ENCODE measurements at places on chromosomes 5 and 9.

- DNase-seq: no peak
These were observed 275.2 kb upstream of the IRX1 start for GRCh38 chr5:3320317-3320875.

- DNase-seq: no peak
These were observed 376.8 kb downstream of the IRX2 start for GRCh38 chr5:2374703-2375102.

DNA sequence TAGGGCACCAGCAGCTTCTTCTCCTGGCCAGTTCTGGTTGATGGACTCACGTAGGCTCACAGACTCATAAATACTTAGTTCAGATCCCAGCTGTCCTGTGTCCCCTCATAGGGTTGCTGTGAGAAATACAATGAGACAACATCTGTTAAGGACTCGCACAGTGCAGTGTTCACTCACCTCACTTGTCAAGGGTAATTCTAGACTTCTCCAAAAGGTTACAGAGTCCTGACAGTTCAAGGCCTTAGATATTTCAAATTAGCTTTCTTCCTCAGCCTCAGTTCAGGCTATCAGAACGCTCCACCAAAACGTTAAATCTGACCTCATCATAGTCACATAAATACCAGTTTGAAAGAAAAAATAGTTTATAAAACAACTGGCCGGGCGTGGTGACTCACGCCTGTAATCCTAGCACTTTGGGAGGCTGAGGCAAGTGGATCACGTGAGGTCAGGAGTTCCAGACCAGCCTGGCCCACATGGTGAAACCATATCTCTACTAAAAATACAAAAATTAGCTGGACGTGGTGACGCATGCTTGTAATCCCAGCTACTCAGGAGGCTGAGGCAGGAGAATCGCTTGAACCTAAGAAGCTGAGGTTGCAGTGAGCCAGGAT lies 106.3 kb downstream of the UGCG start:
- no peak for DNase-seq

DNA sequence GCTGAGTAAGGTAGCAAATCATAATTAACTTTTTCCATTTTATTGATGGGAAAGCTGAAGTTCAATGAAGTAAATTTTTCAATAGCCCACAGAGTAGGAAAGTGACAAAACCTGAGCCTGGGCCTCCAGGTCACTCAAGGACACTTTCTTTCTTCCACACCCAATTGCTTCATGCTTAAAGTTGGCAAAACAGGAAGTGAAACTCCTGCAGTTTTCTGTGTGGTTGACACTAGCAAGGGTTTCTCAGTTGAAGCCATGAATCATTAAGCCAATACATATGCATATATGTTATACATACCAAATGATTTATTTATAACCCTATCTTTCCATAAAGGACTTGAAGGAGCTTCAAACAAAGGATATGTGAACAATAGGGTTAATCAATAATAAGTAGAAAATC lies 13.9 kb downstream of the TLR4 start:
- no peak for DNase-seq

- no peak for DNase-seq
These were observed 3.5 kb downstream of the LMX1B start for GRCh38 chr9:126617003-126617822.

DNA sequence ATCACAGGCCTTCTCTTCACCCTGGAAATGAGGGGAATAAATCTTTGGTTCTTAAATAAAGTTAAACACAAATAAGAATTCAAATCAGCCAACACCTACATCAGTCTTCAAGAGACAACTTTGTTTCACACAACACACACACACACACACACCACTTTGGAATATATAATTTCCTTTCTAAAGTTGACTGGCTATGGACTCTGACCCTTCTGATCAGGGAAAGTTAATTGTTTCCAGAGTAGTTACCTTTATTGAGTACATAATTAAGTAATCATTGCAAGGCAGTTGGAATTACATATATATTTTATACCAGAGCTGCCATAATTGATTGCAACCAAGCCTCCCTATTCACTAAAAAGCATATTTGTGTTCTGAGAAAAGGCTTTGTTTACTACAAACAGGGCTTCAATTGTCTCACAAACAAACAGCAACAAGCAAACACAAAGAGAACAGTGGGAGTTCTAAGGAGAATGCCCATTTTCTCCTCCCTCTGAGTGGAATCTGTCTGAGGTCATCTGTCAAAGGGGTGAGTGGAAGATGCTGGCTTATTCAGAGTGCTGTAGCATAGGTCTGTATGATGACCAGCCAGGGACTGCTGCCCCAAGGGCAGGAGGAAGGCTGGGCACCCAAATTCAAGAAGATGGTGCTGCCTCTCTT lies 136.6 kb downstream of the SEMA6A start:
- no peak for DNase-seq

DNA sequence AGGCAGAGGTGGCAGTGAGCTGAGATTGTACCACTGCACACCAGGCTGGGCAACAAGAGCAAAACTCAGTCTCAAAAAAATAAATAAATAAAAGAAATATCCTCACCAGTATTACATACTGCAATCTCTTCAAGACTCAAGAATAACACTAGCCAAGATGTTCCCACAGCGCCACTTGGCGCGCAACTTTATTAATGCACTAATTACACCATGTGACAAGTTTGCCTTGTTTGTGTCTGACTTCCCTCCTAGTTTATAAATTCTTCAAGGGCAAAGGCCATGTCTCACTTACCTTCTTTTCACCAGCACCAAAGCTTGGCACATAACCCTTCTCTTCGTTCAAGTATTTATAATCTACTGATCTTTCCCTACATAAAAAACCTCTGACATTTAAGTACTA lies 4.8 kb downstream of the SKP1 start:
- no peak for DNase-seq

- DNase-seq: no peak
These were observed 125.3 kb downstream of the ST8SIA4 start for GRCh38 chr5:100777680-100778300.

- DNase-seq: no peak
These were observed 130.4 kb upstream of the SLIT3 start for GRCh38 chr5:169431386-169431785.

DNA sequence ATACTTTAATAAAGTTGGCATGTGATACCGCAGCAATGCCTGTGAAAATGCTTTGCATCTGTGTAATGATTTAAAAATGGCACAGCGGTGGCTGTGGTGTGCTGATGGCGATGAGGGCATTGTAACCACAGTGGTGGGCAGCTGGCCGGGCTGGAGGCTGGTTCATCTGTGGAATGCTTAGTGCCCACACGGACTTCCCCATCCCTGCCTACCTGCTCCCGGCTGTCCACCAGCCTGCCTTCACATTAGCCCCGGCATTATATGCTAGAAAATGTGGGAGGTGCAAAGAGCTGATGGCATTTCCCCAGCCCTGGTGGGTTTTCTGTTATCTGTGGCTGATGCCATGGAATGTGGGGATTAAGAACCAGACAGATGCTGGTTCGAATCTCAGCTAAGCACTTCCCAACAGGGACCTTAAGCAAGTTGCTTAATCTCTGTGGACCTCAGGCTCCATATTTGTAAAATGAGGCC lies 2.9 kb upstream of the NDST1 start:
- no peak for DNase-seq

DNA sequence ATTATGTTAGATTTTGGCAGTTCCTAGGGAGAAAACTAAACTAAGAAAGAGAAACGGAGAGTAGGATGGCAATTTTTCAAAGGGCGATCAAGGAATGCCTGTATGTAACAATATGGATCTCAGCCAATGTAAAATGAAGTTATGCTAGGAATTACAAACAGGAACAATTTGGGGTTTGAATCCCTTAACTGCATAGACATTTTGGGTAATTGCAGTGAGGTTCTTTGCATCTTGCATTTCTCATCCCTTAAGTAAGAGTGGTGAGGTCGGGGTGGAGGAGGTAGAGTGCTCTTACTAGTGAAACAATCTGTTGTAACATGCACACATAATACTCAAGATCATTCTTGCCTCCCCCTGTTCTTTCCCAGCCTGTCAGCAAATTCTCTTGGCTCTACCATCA lies 137.6 kb downstream of the NPR3 start:
- no peak for DNase-seq

DNA sequence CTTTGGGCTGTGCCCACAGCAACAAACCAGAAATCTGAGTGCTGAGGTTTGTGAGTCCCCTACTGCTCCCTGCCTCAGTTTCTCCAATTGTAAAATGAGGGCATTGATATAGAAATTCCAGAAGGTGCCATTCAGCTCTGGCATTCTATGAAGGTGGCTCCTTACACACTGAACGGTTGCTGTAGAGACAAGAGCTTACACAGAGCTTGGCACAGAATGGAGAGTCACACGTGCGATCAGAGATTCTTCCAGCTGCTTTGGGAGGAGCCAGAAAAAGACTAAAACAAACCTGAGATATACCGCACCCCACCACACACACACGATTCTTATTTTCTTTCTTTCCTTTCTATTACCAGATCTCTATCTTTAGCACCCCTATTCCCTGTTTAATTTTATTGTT lies 122.7 kb downstream of the SLIT3 start:
- no peak for DNase-seq

GRCh38 chr9:69174616-69175463 lies 763 bp downstream of the TJP2 start:
- no peak for DNase-seq

DNA sequence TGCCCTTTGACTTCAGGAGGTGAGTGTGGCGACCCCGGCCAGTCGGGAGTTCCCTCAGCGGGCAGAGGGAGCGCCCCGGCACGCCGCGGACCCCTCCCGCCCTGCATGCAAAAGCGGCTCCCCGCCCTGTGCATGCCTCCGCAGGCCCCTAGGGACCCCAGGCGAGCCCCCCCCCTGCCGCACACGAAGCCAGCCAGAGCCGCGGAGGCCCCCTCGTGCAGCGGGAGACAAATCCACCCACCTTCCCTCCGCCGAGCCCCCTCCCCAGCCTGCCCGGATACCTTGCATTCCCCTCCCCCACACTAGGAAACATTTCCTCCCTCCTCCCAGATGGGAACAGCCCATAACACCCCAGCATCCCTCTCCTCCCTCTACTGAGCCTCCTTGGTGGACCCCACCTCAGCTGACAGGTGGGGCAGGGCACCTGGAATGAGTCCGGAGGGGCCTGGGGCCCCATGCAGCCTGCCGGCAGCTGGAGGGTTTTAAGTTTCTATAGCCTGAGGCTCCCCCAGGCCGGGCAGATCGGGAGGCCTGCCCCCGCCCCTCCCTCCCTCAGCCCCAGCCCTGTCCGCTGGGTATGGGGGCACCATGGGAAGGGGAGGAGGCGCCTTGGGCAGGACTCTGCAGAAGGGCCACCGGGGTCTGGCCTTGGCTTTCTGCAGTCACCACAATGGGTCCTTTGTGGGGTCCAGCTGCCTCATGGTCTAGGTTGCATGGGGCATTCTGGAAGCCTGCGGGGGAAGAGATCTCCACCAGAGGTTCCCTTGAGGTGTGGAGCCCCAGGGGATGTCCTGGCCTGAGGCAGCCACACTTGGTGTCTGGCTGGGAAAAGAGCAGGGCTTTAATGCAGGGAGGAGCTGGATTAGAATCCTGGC lies 601 bp downstream of the ERGIC1 start:
- DNase-seq: no peak

DNA sequence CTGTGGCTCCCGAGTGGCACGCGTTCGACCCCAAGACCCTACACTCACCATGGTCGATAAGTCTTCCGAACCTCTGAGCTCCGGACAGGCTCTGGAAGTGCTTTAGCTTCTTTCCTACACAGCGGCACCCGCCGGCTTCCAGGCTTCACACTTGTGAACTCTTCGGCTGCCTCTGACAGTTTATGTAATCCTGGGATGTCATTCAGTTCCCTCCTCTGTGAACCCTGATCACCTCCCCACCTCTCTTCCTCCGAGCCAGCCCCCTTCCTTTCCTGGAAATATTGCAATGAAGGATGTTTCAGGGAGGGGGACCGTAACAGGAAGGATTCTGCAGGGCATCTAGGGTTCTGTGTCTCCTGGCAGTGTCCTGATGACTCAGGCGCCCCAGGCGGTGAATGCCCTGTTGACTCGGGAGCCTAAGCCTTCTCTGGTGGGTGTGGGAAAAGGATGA lies at the start of gene CD14:
CD14 (minus strand) TSS at position 155 of the 451 bp plus-strand sequence; CDS start at position 51, 104 bp downstream.
- no peak for DNase-seq

DNA sequence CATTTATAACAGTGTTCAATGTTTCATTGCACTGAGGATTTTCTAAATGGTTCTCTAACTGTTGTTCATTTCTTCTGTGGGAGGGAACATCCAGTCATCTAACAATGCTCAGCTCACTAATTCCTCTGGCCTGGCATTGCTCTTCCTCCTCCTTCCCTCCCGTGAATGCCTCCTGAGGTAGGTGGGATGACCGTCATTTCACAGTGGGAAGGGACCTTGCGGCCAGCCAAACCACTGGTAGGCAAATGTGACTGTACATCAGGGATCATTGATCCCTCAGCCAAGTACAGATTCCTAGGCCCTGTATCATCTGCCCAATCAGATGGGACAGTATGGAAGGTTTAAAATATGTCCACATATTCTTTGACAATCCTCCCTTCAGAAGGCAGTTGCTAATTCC lies 23.7 kb upstream of the VDAC1 start:
- DNase-seq: no peak

DNA sequence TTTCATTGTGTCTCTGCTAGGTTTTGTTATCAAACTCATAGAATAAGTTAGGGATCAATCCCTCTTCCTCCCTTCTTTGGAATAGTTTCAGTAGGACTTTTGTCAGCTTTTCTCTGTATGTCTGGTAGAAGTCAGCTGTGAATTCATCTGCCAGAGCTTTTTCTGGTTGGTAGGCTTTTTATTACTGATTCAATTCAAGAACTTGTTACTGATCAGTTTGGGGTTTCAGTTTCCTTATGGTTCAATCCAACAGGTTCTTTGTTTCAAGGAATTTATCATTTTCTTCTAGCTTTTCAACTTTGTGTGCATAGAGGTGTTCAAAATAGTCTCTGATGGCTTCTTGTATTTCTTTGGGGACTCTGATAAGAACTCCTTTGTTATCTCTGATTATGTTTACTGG lies 221.7 kb downstream of the FGF10 start:
- no peak for DNase-seq

- no peak for DNase-seq
These were observed 83.2 kb upstream of the SMIM15 start for GRCh38 chr5:61245486-61245885.

DNA sequence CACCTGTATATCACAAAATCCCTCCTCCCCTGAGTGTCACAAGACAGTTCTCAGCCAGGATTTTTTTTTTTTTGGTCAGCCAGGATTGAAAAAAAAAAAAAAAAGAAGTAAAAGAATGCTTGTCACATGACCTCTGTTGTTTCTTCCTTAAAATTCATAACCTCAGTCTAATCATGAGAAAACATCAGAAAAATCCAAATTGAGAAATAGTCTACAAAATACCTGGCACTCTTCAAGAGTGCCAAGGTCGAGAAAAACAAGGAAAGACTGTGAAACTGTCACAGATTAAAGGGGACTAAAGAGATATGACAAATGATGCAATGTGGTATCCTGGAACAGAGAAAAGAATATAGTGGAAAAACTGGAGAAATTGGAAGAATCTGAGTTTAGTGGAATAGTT lies 58.5 kb upstream of the SUB1 start:
- DNase-seq: no peak

- no peak for DNase-seq
These were observed 50.9 kb upstream of the MACIR start for GRCh38 chr5:103207653-103208052.

GRCh38 chr5:147360816-147361215 lies 126.0 kb downstream of the STK32A start:
- no peak for DNase-seq

- DNase-seq: no peak
These were observed 25.4 kb downstream of the ADAMTS2 start for GRCh38 chr5:179319741-179320281.

- no peak for DNase-seq
These were observed 1523.9 kb downstream of the MAT2B start for GRCh38 chr5:165029099-165029870.

Data from stimulated activated CD8-positive, alpha-beta memory T cell treated with anti-CD3 and anti-CD28 coated beads, Interleukin-15, amount 100 ng/mL, for 24 hours (primary cell).